Psoas muscle (tissue), 8 donors: ENCODE measurements at places on chromosomes 5 and 9. TPM values are rescaled to one million over a fixed set of nuclear protein-coding genes. Genes with fewer than 3 reads are reported as not detected.

GRCh38 chr5:43553381-43553780, 3.5 kb downstream of the PAIP1 start:
- no peak for DNase-seq

DNA sequence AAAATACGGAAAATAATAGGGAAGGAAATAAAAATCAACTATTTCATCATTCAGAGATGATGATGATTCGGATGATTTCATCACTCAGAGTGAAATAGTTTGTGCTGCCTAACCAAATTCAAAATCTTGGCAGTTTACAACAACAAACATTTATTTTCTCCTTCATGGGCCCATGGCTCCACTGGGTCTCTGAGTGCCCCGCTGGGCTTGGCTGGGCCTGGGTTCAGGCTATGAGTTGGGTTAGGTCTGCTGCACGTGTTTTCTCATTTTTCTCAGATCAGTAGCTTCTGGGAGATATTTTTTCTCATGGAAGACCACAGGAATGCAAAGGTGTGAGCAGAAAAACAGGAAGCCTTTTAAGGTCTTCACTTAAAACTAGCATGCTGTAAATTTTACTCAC, 24.0 kb upstream of the F2RL1 start:
- DNase-seq = no peak

DNA sequence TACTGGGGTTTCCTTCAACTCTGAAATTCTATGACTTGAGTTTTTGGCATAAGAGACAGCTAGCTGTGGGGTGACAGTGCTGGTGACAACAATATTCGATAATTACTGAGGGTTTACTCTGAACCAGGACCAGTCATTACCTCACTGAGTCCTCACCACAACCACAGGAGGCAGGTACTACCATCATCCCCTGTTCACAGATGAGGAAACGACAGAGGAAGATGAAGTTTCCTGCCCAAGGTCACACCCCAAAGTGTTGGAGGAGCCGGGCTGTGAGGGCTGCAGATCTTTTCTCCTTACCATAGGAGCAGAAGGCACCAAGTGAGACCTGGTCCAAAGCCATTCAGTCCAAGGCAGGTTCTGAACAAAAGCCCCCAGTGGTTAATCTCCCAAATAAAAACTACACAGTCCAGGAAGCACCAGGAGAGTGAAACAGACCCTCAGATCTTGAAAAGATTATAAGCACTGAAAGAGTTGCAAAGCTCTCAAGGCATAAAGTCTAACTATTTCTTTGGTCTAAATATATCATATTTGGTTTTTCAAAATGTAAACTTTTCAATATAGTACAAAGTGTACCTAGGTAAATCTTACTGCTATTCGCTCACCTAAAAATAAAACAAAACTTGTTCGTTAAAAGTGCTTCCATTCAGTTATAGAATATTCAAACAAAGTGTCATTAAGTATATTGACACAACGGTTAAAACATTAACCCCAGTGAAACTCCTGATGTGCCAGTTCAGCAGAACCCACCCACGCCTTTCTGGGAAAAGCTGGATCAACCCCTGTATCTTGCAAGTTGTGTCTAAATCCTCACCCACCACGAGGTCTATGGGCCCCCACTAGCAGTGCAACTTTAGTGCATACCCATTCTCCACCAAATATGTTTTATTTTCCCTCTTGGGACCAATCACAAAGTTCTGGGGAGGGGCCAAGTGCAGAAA, 82.6 kb upstream of the EQTN start:
- no peak for DNase-seq

DNA sequence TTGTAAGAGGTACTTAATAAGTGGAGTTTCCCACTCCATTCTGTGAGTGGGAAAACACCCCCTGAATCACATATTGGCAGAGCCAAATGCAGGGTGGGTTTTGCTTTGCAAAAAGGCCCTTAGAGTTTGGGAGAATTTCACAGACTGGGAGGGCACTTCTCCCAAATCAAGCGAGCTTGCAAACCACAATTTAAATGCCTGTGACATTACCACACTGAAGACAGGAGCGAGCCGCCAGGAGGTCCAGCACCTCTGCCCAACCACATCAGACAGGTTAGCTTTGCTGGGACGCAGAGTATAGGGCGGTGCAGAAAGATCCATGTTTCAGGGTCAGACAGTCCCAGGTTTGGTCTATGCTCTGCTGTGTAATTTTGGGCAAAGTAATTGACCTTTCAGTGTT, 2.3 kb downstream of the ALAD start:
- no peak for DNase-seq

- peak; percentile 55 for DNase-seq
Measured at GRCh38 chr9:113573046-113573958, 109.8 kb downstream of the RGS3 start.

- no peak for DNase-seq
Measured at GRCh38 chr5:178690208-178690607, 40.3 kb downstream of the ZNF354A start.

MYOZ3 gene
- total RNA-seq = 30.1 TPM

ADAMTSL1 gene
- 0.51 TPM for total RNA-seq

FBN2 gene
- 0.46 TPM for total RNA-seq

IL7R gene
- total RNA-seq = 1.0 TPM
